ENCODE measurements at places on chromosomes 13 and 19.

GRCh38 chr19:18415178-18415867 is 3.9 kb upstream of the SSBP4 start:
- DNase-seq, result peak; percentile 82

GRCh38 chr19:8696993-8697392 is 1.6 kb downstream of the ACTL9 start:
- DNase-seq, result no peak

- DNase-seq, result no peak
These were observed 809.6 kb downstream of the EFNB2 start for GRCh38 chr13:105725887-105726286.

GRCh38 chr13:40200273-40200978 is 466.0 kb downstream of the FOXO1 start:
- no peak for DNase-seq

- no peak for DNase-seq
These were observed 4.4 kb downstream of the JAK3 start for GRCh38 chr19:17843292-17843827.

DNA sequence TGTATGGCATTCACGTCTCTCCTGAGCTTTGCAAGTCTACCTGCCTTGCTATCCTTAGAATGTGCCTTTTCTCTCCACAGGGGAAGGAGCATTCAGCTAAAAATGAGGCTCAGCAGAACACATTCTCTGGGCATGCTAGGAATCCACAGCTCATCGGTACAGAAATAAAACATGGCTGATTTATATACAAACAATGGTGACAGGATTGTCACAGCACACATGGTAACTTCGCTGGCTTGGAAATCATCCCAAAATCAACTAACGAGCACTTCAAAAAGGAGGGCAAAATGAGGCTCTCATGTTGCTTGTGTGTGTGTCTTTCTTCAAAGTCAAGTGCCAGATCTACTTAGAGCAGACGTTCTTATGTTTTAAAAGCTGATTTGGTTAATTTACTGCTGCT is 373.0 kb downstream of the FGF14 start:
- no peak for DNase-seq

DNA sequence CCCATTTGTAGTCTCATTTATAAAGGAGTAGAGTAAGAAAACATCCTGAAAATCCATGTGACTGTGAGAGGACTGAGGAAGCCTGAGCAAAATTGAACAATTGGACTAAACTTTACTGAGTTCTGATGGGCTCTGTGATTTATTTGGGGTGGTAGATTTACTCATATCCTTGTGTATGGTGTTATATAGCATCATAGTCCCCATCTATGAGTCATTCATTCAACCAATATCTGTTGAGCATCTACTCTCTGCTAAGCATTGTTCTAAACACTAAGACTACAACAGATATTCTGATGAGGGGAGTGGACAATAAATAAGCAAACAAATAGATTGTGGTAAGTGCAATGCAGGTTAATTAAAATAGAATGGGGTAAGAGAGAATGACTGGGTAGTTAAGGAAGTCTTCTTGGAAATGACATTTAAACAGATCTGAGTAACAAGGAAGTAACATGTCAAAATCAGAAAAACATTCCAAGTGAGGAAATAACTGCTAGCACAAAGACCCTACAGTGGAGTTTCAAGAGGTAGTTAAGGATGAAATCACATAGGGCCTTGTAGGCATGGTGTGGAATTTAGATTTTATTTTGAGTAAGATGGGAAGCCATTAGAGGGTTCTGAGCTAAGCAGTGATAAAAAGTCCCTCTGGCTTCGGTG is 36.3 kb upstream of the MLNR start:
- DNase-seq, result no peak

DNA sequence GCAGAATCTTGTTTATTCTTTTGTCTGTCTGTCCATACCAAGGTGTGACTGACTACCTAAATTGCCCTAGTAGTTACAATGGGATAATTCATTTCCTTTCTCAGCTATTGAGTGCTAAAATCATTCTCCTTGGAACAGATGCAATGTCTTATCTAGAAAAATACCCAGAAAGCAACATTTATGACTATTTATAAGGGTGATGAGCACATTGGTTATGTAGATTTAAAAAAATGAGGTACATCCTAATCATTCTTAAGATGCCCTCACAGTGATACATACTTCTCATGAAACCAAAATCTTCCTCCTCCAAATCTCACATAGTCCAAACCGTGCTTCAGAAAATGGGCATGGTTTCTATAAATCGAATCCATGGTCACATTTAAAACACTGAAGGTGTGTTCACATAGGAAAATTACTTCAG is 11.6 kb upstream of the UBE2L5 start:
- no peak for DNase-seq

DNA sequence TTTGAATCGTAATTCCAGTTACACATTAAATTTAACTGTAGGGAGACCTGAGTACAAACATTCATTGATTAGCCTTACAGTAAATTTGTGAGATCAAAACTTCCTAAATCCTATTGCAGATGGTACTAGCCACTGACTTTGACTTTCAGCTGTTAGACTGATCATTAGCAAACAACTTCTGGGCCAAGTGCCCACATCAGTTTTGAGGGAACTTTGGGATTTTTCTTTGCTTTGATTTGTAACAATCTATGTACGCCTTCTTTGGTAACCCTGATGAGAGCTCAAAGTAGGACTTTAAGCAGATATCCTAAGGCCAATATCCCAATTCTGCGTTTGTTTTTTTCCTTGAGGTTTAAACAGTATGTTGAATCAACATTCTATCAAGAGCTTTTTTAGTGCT is 131.5 kb downstream of the DLEU7 start:
- DNase-seq, result no peak

- DNase-seq, result peak; percentile 38
These were observed 133.9 kb downstream of the DCT start for GRCh38 chr13:94345374-94346195.

DNA sequence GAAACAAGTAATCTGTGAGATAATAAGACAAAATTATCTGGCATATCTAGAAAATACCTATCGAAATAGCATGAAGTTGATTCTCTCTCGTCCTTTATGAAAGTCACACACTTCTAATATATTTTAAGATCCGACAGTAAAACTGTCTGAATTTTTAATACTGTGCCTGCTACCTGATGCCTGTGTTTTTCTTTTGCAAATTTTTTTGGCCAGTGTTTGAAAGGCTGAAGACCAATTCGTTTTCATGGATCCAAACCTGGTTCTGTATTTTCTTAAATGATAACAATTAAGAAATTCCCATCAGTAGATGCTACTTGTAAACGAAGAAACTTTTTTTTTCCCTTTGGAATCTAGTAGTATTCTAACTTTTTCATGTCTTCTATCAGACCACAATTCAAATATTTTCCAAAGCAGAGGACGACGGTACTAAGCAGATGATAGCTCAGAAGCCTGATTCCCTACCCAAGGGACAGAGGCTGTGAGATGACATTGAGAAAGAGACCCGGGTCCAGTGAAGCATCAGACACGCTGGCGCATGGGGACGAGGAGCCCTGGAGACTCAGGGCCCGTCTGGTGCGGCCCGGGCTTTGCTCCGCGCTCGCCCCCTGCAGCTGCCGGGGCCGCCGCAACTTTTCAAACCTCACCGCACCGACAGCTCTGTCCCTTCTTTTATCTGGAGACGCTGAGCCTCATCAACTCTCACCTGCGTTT is 49.5 kb upstream of the PABPC3 start:
- peak; percentile 21 for DNase-seq

- DNase-seq, result no peak
These were observed 377.6 kb downstream of the ITGBL1 start for GRCh38 chr13:101830035-101830434.

GRCh38 chr19:2478278-2478755 is 2.4 kb downstream of the GADD45B start:
- DNase-seq, result peak; percentile 33

DNA sequence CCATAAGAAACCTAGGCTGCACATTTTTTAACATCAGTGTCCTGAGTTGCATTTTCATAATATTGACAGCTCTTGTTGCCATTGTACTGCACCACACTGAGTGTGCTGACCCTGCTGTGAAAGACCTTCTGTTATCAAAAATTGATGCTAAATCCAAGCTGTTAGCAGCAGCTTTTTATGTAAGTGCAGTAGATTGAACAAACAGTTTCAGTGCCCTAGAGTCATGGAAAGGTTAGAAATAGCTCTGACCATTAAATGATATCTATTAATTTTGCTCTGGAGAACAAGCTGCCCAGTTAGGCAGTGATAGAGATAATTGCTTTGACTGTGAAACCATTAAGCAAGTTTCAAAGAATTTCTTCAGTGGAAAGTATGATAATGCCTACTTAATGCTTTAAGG is 1289.2 kb upstream of the PCDH20 start:
- DNase-seq, result no peak

- DNase-seq, result no peak
These were observed 365.4 kb downstream of the ITGBL1 start for GRCh38 chr13:101817898-101818297.

GRCh38 chr19:33426621-33427361 is 53.3 kb downstream of the CEBPG start:
- DNase-seq, result no peak

- peak; percentile 100 for DNase-seq
These were observed 433 bp upstream of the ZNF616 start for GRCh38 chr19:52140032-52140710.

DNA sequence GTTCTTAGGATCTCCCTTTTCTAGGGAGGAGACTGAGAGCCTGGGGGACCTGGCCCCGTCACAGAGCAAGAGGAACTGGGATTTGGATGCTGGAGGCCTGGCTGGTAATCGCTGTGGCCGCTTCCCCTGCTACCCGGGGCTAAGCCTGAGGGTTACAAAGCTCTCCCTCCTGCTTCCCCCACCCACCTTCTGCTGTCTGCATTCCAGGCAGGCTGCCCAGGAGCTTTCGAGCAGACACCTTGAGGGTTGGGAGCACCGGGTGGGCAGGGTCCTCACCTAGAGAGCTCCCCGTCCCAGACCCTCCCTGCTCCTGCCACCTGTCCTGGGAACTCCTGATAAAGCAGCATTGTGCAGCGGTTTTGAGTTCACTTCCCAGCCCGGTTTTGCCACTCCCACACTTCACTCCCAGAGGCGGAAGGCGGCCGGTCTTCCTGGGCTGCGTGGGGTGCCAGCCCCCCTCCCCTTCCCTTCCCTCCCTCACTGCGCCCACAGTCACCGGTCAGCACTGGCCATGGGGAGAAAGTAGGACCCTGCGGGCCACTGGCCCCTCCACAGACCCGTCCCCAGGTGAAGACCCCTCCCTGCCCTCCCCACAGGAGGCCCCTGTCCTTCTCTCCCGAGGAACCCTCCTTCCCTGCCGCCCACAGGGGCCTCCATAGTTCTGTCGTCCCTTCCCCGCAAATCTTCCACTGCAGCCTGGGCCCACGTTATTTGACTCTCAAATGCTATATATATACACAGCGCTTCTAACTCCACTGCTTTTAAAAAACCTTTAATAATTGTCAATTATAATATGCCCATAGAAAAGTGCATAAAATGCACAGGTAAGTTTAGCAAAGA is 8.1 kb downstream of the PAK4 start:
- no peak for DNase-seq

DNA sequence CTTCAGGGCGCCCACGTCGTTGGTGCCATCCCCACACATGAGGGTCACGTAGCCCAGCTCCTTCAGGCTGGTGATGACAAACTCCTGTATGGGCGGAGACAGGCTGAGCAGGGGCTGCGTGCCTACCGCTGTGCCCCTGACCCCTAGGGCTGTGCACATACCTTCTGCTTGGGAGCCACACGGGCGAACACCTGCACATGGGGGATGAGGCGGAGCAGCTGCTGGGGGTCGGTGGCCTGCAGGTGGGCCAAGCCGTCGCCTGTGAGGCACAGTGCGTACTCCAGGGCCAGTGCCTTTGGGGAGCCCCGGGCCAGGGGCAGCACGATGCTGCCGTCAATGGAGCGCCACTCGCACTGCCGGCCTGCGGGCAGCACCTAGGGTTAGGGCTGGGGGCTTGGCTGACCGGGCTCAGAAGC is 6.1 kb upstream of the GMIP start:
- no peak for DNase-seq

GRCh38 chr13:49297338-49297737 is 49.6 kb downstream of the CDADC1 start:
- DNase-seq, result no peak

DNA sequence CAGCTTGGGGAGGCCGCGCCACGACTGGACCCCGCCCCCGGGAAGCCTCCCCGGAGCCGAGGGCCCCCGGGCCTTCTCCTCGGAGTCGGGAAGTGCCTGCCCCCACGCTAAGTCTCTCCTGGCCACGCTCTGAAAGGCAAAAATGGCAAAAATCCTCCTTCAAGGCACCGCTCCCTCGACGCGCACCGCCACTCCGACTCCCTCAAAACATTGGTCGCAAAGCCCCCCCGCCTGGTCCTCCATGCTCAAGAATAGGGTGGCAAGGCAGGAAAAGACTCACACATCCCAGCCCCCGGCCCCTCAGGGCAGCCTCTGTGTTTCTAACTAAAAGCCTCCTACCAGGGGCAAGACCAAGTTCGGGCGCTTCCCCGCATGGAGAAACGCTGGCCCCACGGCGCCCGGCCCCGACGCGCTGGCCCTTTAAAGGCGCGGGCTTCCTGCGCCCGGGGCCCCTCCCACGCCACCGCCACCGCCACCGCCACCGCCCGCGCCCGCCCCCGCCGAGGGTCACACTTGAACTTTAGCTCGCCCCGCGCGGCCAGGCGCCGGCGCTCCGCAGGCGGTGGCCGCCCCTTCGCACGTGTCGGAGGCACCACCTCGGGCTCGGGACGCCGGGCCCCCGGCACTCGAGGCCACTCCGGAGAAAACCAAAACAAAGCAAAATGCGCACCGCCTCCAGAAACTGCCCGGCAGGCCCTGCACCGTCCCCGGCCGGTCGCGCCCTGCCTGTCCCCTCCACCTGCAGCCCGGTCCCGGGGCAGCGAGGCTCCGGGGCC is 1.9 kb downstream of the FOXO1 start:
- DNase-seq, result peak; percentile 76

GRCh38 chr13:41520016-41520659 is 62.8 kb downstream of the RGCC start:
- no peak for DNase-seq

GRCh38 chr13:50140581-50141374 is 125.5 kb downstream of the KCNRG start:
- no peak for DNase-seq

DNA sequence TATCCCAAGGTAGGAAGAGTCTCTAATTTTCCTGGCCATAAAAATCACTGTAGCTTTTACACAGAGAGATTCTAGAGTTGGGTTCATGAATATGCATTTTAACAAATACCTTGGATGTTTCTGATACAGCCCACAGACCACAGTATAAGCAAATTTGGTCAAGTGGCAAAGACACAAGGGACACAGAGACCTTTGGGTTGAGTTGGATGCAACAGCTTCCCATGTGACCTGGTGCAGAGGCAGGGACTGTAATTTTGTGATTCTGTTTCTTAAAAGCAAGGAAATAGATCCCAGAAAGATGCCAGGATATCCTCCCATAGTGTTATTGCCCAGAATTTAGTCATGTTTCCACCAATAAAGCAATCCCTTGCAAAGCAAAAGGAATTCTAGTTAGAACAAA is 27.0 kb downstream of the FPR3 start:
- DNase-seq, result no peak

GRCh38 chr13:110471156-110471832 is 90.2 kb downstream of the RAB20 start:
- no peak for DNase-seq

GRCh38 chr19:3275583-3276340 is 51.3 kb downstream of the CELF5 start:
- peak; percentile 98 for DNase-seq
